ENCODE measurements at places on chromosomes 6 and 20.

- DNase-seq = no peak
These were observed 16.3 kb downstream of the NTSR1 start for GRCh38 chr20:62724692-62725595.

GRCh38 chr6:13979284-13980171 is 54.8 kb downstream of the RNF182 start:
- DNase-seq = no peak

- DNase-seq = no peak
These were observed 25.4 kb downstream of the SEC63 start for GRCh38 chr6:107932580-107932979.

DNA sequence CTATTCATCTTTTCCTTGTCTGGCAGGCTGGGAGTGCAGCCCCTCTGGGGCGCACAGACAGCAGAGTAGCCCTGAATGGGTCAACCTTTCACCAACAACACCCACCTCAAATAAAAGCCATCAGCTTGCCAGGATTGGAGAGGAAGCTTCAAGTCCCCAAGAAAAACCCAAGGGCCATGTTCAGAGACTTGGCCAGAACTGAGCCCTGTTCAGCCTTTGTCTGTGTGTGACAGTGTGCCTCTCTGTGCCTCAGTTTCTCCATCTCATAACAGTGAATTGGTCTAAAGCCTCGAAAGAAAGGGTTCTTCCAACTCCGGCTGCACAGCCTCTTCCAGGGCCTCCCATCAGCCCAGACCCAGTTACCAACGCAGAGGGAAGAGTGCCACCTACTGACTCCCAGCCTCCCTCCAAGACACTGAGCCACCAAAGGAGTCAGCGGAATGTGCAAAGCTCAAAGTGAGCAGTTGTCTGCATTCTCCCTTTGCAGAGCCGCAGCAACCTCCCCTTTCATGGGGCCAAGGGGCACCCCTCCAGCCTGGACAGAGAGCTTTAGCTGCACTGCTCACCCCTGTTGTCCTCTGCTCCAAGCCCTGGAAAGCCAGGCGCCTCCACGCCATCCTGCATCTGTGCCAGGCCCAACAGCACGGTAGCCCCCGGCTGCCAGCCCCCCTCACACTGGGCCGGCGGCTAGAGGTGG is 82.7 kb upstream of the TOP1 start:
- DNase-seq = no peak

GRCh38 chr20:3757268-3757667 is 10.3 kb downstream of the ADISSP start:
- no peak for DNase-seq

- DNase-seq = peak; percentile 55
These were observed 36.1 kb downstream of the PSMB1 start for GRCh38 chr6:170516783-170517616.

DNA sequence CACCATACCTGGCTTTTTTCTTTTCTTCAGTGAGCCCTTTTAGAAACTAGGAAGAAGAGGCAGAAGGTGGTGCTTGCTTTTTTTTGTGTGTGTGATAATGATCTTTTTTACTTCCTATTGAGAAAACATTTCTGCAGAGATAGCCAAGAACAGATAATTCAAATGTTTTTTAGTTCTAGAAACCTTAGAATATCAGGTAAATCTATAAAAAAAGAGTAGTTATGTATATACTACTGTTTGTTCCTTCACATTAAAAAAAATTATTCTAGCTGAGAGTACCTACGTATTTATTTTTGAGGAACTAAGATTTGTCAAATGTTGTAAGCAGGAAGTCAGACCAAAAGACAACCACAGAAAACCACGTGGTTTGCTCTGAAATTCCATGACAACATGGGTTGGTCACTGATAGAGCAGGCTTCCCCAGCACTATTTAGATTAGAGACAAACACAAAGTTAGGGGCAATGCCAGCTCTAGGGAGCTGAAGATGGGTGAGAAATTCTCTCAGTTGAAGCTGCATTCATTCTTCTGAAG is 12.8 kb downstream of the STK4 start:
- peak; percentile 87 for DNase-seq

DNA sequence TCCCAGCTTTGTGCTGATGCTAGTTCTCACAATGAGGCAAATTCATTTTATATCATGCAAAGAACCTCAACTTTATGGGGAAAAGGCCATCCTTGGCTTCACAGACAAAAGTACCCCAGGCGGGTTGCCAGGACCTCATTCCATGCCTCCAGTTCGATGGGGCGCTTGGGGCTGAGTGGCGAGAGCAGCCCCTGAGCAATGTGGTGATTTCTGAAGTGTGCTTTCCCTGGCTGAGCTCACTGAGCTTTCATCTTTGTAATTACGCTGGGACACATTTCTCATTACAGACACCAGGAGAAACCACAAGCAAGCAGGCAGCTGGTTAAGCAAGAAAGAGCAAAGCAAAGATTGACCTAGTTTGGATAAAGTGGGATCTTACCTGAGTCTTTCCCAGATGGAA is 301.5 kb upstream of the CDH4 start:
- no peak for DNase-seq

- no peak for DNase-seq
These were observed 68.6 kb downstream of the TENT5A start for GRCh38 chr6:81683912-81684311.

DNA sequence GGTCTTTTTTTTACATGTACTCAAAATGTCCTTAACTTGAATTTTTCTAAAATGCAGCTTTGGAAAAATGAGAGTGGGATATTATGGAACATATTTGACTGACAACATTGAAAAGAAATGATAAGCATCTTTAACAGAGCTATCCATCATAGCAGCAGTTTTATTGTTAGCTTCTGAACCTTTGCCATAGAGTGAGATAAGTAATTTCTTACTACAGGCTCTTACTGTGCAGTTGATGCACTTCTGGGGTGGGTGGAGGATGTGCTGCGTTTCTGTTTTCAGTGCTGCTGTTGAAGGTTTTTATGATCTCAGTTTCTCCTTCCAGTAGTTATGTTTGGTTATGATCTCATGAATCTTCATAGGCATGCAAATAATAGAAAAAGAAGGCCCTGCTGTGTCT is 267.0 kb downstream of the TMEM242 start:
- DNase-seq = no peak

DNA sequence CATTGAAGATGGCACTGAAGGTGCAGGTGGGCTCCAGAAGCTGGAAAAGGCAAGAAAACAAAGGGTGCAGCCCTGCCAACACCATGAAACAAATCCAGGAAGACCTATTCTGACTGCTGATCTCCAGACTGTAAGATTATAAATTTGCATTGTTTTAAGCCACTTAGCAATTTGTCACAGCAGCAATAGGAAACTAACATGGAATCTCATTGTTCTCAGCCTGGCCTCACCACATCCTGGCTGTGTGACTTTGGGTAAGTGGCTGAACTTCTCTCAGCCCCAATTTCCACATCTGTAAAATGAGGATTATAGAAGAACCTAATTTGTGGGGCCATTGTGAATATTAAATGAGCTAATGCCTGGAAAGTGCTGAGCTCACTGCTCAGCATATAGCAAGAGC is 160.4 kb upstream of the MAFB start:
- no peak for DNase-seq

DNA sequence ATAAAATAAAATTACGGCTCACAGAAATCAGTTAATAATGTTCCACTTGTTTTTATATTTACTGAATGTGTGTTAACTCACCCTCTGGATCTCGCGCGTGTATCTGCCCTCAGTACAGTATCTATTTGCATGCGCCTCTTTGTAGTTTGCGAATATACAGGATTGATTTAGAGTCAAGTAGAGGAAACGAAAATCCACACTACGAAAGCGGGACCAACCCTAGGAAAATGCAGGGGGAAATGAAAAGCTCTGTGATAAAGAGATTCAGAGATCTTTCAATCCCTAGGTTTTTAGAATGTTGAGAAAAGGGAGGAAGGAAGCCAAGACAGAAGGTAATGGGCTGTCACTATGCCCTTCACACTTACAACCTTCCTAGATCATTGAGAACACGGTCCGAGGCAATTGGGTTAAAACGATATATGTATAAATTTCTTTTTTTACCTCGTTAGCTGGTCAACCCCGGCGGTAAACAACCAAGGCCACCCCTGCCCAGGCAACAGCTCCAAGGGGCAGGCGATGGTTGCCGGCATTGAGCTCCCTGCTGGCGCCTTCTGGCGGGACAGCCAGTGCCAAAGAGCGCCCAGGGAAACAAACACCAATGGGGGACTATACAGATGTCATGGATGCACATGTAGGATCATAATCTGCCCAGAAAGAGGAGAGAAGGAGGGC is 792 bp upstream of the FUT9 start:
- no peak for DNase-seq

GRCh38 chr6:44076356-44077213 is 50.7 kb downstream of the MRPL14 start:
- no peak for DNase-seq

DNA sequence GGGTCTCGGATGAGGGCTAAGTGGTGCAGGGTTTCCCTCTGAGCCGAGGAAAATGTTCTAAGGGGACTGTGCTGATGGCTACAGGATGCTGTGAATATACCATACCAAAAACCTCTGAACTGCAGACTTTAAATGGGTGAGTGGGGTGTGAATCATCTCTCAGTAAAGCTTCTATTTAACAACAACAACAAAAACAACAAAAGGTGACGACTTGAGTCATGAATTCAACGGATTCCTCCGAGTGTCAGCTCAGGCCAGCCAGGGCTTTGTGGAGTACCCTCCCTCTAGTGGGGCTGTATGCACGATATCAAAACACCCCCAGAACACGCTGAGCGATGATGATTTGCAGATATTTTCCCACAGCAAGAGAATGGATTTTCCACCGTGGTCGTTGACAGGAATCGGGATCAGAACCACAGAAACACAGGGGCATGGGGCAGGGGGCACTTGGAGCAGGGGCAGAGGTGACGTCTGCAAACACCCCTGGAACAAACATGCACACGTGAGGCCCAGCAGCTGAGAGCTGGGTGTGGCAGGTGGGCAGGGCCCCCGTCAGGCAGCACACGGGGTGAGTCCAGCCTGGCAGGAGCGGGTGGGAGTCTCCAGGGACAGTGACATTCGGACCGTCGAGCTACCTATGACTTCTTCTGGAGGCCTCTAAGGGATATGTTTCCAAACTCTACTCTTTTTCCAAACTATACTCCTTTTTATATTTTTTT is 38.6 kb downstream of the SLC2A4RG start:
- no peak for DNase-seq

DNA sequence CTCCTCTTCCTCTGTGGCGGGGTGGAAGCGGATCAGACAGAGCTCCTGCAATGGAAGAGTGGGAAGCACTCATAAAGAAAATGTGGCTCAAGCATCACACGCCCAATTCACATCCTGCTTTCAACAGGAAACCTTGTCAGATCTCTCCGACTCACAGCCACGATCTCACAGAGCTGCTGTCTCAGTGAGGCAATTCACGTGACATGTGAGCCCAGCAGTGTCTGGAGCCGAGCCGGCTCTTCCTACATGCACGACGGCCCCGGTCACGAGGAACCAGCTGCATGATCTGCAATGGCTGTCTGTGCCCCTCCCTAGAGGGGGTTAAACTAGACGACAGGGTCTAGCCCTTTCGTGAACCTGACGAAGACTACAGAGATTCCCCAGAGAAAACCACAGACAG is 29.5 kb upstream of the TCFL5 start:
- peak; percentile 34 for DNase-seq

GRCh38 chr6:158050955-158051354 is 69.3 kb downstream of the SYNJ2 start:
- DNase-seq = no peak

GRCh38 chr6:153956808-153957207 is 82.2 kb upstream of the OPRM1 start:
- DNase-seq = no peak

DNA sequence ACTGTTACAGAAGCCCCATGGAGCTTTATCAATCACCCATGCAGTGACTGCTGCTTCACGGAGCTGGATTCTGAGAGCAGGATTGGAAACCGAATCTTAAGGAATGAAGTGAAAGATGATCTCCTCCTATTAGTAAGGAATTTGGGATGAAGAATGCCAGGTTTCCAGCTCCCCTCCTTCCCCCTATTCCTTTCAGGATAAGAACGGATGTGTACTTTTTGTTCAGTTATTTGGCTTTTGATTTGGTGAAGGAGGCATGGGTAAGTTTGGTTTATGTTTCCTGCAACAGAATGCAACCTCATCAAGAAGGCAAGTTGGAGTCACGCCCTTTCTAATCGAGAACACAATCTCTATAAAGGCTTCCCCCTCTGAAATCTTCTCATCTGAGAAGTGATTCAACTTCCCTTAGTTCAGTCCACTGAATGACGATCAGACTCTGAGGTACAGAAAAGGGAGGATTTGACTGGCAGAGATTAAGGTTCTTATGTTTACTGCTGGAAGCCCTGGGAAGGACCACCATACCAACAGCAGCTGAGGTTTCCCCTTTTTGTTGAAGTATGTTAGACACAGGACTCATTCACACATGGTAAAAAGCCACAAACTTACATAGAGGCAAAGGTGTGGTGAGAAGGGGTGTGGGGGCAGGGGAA is 5.5 kb downstream of the ELMO2 start:
- peak; percentile 75 for DNase-seq

GRCh38 chr6:25025248-25025918 is 89.6 kb upstream of the RIPOR2 start:
- DNase-seq = no peak

- no peak for DNase-seq
These were observed 281.3 kb downstream of the PTPRK start for GRCh38 chr6:128239146-128239545.

- no peak for DNase-seq
These were observed 172.3 kb downstream of the TMEM242 start for GRCh38 chr6:157151029-157151428.

- no peak for DNase-seq
These were observed 2.9 kb upstream of the AKAP7 start for GRCh38 chr6:131132360-131132759.

DNA sequence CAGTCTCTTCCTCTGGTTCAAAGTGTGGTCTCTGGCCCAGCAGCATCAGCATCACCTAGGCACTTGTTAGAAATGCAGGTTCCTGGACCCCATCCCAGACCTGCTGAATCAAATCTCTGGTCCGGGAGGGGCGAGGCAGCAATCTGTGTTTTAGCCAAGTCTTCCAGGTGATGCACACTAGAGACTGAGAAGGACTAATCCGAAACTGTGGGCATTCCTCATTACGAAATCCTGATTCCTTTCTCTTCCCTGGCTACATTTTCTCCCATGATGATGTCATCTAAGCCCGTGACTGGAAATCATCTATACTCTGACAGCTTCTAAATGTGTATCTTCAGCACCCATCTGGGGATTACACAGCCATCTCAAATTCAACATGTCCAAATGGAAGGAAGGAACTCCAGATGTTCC is 39.7 kb upstream of the PRND start:
- no peak for DNase-seq

GRCh38 chr6:117674503-117674902 is 766 bp upstream of the NUS1 start:
- no peak for DNase-seq

GRCh38 chr20:63377951-63378381 is 16.8 kb upstream of the CHRNA4 start:
- no peak for DNase-seq

- DNase-seq = no peak
These were observed 28.9 kb downstream of the ASIP start for GRCh38 chr20:34269996-34270627.
